Stimulated activated CD4-positive, alpha-beta T cell treated with anti-CD3 and anti-CD28 coated beads, Interleukin-1b, Interleukin-23, amount 100 ng/mL, for 1 hour (primary cell): ENCODE measurements at places on chromosomes 3 and 15.

- no peak for DNase-seq
Observed at GRCh38 chr3:61439122-61439458, 122.3 kb upstream of the PTPRG start.

GRCh38 chr3:13262493-13263211 is 157.5 kb downstream of the NUP210 start:
- no peak for DNase-seq

- no peak for DNase-seq
Observed at GRCh38 chr3:73188707-73189106, 127.2 kb downstream of the EBLN2 start.

DNA sequence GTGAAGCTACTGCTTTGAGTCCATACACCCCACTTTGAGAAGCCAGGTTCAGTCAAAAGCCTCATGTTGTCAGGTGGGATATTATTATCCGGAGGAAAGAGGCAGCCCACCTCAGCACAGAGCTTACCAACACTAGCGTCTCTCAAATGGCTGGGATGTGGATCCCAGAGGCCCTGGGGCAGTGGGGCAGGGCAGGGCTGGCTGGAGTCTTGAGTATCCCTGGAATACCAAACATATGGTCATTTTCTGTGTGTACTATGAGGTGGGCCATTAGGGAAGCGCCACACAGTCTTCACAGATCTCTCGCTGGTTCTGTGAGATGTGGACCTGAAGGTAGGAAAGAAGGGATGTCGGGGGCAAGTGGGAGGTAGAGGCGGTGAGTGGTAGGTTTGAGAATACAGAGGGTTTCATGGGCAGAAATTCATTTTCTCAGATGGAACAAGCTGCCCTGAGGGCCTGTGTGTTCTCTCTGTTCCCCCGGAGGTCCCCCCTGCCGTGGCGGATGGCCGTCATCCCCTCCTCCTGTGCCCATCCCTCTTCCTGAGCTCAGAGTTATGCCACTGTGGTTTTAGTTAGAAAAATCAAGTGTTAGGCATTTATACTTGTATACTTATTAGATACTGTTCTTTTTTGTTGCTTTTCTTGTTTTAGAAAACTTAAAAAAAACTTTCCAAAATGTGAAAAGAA is 66.4 kb downstream of the USP13 start:
- no peak for DNase-seq

- DNase-seq, result no peak
Observed at GRCh38 chr3:35773417-35773816, 134.1 kb downstream of the ARPP21 start.

DNA sequence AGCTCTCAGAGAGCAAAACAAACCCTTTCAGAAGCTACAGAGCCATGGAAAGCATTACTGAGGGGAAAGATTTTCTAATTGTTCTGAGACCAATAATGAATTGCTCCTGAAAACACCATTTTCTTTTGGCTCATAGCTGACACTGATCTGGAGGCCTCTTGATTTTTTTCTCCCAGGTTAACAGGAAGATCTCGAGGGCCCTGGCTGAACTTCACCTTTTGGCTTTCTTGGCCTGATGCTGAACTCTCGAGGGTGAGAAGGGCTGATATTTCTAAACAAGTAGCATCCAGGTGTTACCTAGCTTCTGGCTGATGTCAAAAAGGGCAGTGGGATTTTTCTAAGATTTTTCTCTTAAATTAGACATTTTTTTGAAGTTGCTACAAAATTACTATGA is 19.9 kb upstream of the NFKBIZ start:
- no peak for DNase-seq

- DNase-seq, result no peak
Observed at GRCh38 chr15:69194025-69194827, 33.8 kb downstream of the GLCE start.

GRCh38 chr3:150449169-150449721 is 41.1 kb downstream of the TSC22D2 start:
- DNase-seq, result no peak

DNA sequence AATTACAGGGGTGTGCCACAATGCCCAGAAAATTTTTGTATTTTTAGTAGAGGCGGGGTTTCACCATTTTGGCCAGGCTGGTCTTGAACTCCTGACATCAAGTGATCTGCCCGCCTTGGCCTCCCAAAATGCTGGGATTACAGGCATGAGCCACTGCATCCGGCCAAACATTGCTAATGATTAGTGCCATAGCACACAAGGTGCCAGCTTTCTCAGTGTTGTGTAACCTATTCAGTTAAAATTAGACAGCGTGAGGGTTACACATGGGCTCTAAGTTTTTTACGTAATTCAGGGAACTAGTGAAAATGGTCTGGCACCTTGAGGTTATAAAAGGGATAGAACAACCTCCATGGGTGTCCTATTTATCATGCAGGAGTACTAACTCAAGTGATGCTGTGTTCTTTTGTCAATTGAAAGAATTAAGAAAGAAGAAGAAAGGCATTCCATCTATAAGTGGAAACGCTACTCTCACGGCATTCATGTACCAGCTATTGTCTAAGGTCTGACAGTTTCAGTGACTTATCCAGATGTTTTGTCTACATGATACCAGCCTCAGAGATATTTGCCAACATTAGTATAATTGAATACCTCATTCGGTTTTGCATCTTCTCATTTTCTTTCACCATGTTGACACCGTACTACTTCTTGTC is 84.7 kb downstream of the EOMES start:
- DNase-seq, result no peak

DNA sequence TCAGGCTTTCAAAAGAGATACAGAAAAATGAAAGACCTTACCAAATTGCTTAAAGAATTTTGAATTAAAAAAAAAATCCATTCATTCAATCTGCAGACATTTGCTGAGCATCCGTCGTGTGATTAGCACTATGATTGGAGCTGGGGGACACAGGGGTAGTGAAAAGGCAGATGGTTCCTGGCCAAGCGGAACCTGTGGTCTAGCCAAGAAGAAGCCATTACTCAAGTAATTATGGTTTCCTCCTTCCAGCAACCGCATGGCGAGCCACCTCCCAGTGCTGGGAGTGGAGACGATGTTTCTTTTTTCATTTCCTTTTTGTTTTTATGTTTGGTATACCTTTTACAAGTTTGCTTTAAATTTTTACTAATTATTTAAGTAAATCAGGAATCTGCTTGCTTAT is 140.2 kb downstream of the CACNA2D3 start:
- DNase-seq, result no peak

DNA sequence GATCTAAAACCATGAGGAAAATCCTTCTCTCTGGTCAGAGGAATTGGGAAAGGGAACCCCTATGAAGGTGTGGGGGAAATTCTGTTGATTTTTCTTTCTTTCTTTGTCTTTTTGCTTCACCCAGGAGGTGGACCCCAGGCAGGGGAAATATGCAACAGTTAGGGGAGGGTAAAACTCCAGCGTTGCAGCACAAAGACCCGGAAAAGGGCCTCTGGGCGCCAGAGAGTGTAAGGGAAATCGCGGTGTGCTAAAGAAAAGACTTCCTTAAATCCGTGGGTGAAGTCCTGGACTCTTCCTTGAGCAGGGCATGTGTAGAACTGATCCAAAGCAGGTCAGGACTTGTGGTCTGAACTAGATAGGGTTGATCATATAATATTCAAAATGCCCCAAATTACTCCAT is 11.1 kb upstream of the TBC1D21 start:
- DNase-seq, result no peak

DNA sequence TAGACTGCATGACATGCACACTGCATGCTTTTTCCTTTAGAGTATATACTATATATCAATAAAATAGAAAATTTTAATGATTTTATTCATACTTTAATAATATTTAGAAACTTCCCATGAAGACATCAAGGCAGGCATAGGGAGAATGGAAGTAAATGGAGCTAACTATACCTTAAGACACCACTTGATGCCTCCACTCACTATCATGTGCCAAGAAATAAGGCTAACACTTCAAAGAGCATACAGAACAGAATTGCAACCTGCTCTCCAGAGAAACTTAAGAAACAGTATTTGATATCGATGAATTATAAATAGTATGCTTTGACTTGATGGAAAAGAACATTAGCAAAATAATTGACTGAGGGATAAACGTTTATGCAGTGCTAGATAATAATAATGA is 192.6 kb upstream of the MBNL1 start:
- DNase-seq, result no peak

DNA sequence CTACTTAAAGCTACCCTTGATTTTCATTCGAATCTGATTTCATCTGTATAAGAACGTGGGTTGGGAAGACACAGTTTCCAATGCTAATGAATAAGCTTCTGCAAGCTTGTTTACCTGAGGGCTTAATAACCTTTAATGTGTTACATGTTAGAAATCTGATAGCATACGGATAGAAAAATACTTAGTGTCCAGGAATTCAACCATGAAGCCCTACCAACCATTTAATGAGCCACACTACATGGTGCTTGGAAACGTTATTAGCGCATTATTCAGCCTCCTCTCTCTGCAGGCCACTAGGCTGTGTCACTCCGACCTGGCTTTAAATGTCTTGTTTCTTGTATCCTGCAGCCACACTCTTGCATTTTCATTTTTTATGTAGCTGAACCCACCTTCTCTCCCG is 1.6 kb downstream of the FAM81A start:
- DNase-seq, result no peak

GRCh38 chr15:78642331-78642730 is 1.3 kb upstream of the CHRNB4 start:
- no peak for DNase-seq
